Cortex of kidney (tissue), 1 donor: ENCODE measurements at places on chromosomes 13 and 19.

- no peak for DNase-seq
Measured at GRCh38 chr13:40596484-40596883, 70.0 kb downstream of the FOXO1 start.

- DNase-seq, result no peak
Measured at GRCh38 chr13:50228527-50228926, 213.3 kb downstream of the KCNRG start.

DNA sequence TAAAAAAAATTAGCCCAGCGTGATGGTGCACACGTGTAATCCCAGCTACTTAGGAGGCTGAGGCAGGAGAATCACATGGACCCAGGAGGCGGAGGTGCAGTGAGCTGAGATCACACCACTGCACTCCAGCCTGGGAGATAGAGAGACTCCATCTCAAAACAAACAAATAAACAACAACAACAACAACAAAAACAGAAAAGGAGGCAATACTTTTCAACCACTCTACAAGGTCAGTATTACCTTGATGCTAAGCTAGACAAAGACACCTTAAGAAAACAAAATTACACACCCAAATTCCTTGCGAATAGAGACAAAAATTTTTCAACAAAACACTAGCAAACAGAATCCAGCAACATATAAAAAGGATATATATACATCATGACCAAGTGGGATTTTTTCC lies 39.7 kb downstream of the PEPD start:
- no peak for DNase-seq

- DNase-seq, result no peak
Measured at GRCh38 chr19:35911790-35912189, 3.7 kb upstream of the TYROBP start.

DNA sequence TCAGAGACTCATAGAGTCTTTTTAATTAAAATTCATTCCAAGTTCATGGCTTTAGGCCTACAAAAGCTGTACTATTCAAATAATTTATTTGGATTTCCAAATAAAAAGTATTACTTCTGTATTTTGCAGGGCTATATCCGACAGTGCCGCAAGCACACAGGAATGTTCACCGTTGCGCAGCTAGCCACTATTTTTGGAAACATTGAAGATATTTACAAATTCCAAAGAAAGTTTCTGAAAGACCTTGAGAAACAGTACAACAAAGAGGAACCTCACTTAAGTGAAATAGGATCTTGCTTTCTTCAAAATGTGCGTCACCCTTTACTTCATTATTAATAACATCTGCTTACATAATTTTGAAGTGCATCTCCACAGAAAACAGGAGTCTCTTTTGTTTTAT lies 20.5 kb upstream of the C1QTNF9 start:
- no peak for DNase-seq

DNA sequence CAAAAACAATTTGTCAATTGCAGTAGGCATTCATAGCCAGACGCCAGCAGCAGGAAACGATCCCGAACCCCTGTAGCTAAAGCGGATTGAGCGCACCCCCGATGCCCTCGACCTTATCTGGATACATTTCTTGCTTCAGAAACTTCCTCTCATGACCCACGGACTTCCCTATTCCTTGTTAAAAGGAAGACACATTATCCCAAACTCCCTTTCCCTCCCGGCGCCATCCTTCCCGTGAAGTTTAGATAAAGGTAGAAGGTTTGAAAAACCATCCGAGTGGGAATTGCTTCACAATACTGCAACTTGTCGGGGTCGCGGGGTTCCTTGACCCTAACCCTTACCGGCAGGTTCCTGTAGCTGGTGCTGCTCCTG lies 977 bp downstream of the PCDH20 start:
- no peak for DNase-seq

GRCh38 chr13:73338389-73338788 lies 279.6 kb downstream of the KLF5 start:
- no peak for DNase-seq

GRCh38 chr19:1848399-1849131 lies at the start of gene REXO1:
REXO1 (minus strand) TSS chr19:1848483; CDS start chr19:1848358, 125 bp downstream.
- no peak for DNase-seq

GRCh38 chr19:32227561-32228165 lies 117.7 kb upstream of the ZNF507 start:
- DNase-seq, result no peak
